Adrenal gland (tissue), 19 donors: ENCODE measurements at places on chromosomes 3 and 15.
A peak's percentile ranks its signal among the peaks of the same experiment; 100 is the strongest.

DNA sequence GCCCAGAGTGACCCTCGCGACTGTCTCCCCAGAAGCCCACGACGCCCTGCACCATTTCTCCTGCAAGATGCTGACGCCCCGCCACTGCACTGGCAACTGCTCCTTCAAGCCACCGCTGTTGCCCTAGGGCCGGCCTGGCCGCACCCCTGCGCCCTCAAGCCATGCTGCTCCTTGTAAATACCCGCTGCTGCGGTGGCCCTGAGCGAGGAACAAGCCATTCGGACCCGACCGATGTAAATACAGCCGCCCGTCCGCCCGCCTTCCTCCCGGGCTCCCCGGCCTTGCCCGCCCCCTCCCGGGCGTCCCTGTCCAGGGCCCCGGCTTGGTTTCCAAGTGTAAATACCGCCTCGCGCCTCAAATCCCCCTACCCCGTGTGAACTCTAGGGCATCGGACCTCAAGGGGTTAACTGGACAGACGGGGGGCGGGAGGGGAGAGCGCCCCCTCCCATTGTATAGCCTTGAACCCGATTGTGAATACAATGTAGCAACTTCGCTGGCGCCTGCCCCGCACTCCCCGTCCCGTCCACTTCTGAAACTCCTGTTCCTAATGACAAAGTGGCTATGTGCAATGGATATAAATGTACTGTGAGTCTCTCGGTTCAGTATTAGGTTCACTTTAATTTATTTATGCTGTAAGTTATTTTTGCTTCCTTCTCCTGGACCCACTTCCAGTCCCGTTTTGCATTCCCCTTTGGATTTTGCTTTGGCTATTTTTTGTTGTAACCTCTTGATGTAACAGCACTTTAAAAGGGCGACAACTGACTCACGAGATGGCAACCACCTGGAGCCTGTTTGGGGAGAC is 5.9 kb downstream of the RNU6-1 start:
- no peak for DNase-seq

GRCh38 chr3:150038830-150039229 is 68.1 kb upstream of the PFN2 start:
- DNase-seq: no peak

- no peak for DNase-seq
Observed at GRCh38 chr15:41408234-41408641, 5.9 kb upstream of the NDUFAF1 start.

- peak; percentile 22 for DNase-seq
Observed at GRCh38 chr3:183698756-183699155, 1.2 kb downstream of the YEATS2 start.

- DNase-seq: peak; percentile 82
Observed at GRCh38 chr3:195221015-195221853, 49.7 kb downstream of the XXYLT1 start.

- DNase-seq: peak; percentile 45
Observed at GRCh38 chr3:52291508-52292181, 4.0 kb downstream of the GLYCTK start.

- DNase-seq: no peak
Observed at GRCh38 chr3:172103724-172104123, 64.3 kb downstream of the FNDC3B start.

DNA sequence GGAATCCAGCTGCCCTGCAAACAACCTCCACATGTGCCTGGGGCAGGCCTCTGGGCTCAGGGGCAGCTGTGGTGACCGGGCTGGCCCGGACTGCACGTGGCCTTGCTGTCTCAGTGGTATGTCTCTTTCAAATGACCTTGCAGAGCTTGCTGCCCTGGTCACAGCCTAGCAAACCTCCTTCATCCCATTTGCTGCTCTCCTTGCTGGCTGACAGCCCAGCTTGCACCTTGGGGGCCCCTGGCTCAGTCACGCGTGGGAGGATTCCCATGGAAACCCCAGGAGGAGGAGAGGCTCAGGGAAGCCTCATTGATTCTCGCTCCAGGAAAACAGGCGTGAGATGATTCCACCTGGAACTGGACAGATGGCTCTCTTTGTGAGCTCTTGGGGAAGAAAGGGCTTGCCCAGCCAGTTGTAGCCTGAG is 5.6 kb downstream of the SPSB4 start:
- DNase-seq: no peak

DNA sequence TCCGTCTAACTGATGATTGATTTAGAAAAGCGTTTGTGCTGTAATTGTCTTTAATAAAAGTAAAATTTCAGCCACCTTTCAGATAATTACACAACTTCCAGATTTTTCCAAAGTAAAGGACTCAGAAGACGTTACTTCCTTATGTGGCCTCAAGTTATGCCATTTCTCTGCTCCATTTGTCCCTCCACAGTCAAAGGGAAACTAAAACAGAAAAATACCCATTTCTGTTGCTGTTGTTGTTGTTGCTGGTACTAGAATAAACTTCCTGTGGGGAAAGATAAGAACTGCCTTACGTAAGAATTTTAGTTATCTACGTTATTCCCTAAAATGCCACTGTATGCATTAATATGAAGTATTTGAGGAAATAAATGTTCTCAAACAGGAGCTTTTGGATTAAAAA is 153.9 kb downstream of the P3H2 start:
- no peak for DNase-seq

GRCh38 chr3:155032918-155033317 is 47.2 kb upstream of the MME start:
- no peak for DNase-seq

- no peak for DNase-seq
Observed at GRCh38 chr15:81865850-81866537, 179.8 kb downstream of the MEX3B start.

- peak; percentile 59 for DNase-seq
Observed at GRCh38 chr3:50237133-50237651, 1.2 kb downstream of the GNAI2 start.

DNA sequence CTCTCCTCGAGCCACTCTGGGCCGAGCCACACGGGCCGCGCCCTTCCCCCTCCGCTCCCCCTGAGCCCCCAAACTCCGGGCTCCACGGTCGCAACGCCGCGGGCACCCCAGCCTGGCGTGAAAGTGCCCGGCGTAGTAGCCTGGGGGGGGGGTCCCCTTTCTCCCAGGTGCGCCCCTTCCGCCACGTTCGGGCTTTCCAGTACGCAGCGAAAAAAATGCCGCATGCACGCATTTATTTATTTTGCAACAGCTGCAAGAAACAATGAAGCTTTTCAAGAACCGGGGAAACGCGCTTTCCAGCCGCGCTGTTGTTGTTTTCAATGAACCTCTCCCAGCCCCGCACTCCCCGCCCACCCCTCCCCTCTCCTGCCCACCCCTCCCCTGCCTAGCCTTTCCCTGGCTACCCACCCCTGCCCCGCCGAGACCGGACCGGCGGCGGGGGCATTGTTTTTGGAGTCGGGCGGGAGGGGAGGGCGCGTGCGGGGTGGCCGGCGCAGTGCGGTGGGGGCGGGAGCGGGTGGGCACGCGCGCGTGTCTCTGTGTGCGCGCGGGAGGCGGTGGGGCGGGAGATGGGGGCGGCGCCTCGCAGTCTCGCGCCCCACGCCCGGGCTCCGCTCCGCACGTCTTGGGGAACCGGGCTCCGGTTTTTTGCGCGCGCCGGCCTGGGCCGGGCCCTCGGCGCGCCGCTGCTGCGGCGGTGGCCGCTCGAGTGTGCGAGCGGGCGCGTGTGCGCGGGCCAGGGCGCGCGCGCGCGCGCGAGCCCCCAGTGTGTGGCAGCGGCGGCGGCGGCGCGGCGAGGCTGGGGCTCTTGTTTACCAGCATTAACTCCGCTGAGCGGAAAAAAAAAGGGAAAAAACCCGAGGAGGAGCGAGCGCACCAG is at the start of gene IGF1R:
TSS of gene IGF1R (plus strand) at position 766 of the 880 bp plus-strand sequence. CDS start 1,043 bp downstream, outside the sequence.
- peak; percentile 90 for DNase-seq
